ENCODE measurements at places on chromosomes 5 and 9. TPM values are rescaled to one million over a fixed set of nuclear protein-coding genes. Genes with fewer than 3 reads are reported as not detected.

GRCh38 chr5:2263763-2264162, 381.0 kb upstream of the IRX4 start:
- DNase-seq = no peak

- no peak for DNase-seq
These were observed 72.2 kb downstream of the SNX18 start for GRCh38 chr5:54589786-54590185.

MEIKIN gene
- not detected for total RNA-seq

- no peak for DNase-seq
These were observed 132.6 kb downstream of the MRPL36 start for GRCh38 chr5:1666812-1667588.

GADD45G gene
- 0.41 TPM for total RNA-seq

- DNase-seq = no peak
These were observed 32.9 kb downstream of the PRRX2 start for GRCh38 chr9:129698254-129698757.

FOXI1 gene
- total RNA-seq = not detected

ARL14EPL gene
- total RNA-seq = not detected

- no peak for DNase-seq
These were observed 614 bp upstream of the CPLANE1 start for GRCh38 chr5:37249815-37250164.

GRCh38 chr9:128420060-128420650, 502 bp upstream of the CERCAM start:
- DNase-seq = no peak

DNA sequence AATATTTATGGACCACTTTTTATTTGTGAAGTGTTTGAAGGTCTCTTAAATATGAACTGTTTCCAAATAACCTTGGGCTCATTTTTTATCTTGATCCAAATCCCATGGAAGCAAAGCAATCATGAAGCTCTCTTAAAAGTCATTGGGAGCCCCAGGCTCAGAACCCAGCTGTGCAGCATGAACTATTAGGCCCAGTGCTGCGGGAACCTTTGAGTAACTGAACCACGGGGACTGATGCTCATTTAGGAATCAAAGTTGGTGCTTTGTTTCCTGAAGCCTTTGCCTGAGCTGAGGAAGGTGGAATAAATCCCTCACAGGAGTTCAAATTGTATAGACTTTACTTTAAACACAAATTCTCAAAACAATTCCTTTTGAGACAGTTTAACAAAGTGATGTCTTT, 27.8 kb downstream of the MAT2B start:
- DNase-seq = no peak

Measured in kidney epithelial cell (primary cell).